ENCODE measurements at places on chromosomes 1 and 21.

DNA sequence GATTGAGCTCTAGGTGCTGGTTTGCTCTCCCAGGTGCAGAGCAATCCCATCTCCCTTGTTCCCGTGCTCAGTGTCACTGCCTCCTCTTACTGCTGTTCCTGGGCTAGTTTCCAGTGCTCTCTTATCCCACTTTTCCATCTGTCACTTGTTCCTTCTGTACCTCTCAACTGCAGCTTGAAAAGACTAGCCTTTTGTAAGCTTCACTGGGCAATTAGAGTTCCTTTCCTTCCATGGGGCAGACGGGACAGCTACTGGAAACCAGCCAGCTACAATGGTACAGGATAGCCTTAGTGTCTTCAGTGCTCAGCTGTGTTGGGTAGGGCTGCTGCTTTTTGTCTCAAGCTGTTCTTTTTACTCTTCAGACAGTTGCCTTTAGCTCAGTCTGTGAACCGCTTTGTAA lies 31.6 kb downstream of the AGT start:
- DNase-seq = no peak

GRCh38 chr1:65292861-65293593 lies 16.3 kb upstream of the DNAJC6 start:
- DNase-seq = no peak

GRCh38 chr1:177824508-177824982 lies 145.3 kb downstream of the SEC16B start:
- no peak for DNase-seq

- no peak for DNase-seq
Measured at GRCh38 chr21:28875078-28875477, 117.6 kb downstream of the LTN1 start.

DNA sequence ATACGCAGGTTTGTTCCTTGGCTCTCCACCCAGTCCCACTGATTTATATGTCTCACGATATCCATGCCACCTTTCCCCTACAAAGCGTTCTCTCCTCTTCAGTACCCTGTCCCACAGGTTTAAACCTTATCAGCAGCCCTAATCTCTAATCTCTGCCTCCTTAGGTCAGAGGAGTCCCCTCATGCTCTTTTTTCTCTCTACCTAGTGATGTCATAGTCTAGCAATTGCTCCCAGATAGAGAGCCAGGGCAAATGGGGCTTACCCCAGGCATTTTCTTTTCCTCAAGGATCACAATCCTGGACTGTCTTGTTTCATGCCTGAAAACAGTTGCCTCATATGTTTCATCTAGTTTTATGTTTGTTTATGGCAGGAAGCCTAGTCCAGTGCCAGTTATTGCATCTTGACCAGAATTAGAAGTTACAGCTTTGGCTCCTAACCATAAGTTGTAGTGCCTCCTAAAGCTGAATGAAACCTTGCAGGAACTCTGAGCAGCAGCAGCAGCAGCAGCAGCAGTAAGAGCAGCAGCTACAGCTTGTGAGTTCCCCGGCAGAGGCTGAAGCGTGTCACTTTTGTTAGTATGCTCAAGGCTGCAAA lies 26.7 kb upstream of the TP53BP2 start:
- no peak for DNase-seq

DNA sequence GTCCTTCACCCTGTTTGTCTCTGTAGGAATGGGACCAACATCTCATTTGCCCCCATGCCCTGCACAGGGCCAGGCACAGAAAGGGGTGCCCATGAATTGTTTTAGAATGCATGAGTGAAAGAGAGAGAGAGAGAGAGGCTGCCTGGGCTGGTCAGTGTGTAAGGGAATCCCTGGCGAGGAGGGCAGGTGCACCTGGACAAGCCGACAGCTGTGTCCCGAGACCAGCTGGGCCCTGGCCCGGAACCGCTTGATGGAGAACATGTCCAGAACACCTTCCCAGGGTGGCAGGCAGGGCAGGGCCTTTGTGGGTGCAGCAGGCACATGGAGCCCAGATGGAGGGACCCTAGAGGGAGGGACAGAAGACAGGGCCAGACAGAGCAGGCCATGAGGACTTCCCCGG lies 22.7 kb downstream of the SPOCD1 start:
- DNase-seq = no peak

GRCh38 chr1:12031039-12031980 lies 12.0 kb downstream of the MIIP start:
- peak; percentile 46 for DNase-seq

- no peak for DNase-seq
Measured at GRCh38 chr21:36297938-36298572, 21.9 kb upstream of the MORC3 start.

DNA sequence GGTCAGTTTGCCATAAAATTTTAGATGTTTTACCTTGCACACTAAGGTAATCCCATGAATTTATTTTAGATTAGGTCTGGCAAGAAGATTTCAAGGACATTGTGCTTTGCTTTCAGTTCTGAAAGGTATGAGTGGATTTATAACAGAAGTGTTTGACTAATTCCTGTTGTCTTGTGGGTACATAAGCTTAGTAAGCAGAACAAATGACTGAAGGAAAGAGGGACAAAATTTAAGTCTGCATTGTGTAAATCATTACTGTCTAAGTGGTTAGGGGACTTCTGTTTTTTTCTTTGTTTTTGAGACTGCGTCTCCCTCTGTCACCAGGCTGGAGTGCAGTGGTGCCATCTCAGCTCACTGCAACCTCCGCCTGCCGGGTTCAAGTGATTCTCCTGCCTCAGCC lies 60.1 kb downstream of the PKN2 start:
- DNase-seq = no peak

DNA sequence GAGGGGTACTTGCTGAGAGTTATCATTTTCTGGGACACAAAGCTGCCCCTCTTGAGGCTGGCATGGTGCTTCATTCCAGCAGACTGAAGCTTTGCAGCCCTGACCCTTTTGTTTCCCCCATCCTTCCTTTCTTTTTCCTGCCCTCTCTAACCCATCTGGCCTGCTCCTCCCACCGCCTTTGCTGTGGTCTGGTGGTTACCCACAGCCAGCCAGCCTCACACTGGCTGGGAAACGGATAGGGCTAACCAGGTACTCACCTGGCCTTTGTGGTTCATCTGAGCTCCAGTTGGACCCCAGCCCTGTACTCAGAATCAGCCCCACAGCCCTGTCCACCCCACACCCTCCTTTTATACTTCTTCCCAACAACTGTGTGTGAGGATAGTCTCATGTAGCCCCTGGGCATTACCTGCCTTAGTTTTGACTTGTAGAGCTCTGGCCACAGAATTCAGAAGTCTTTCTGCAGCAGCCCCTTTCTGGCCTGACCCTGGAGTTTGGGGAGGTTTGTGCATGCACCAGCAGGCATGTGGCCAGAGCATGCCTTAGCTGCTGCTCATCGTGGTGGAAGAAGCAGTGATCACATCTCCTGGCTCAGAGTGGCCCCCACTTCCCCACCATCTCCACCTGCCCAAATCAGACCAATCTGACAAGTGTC lies 138.0 kb downstream of the TRABD2B start:
- no peak for DNase-seq

- no peak for DNase-seq
Measured at GRCh38 chr21:17348357-17348756, 164.5 kb upstream of the CXADR start.

GRCh38 chr1:184838504-184838951 lies 83.9 kb upstream of the EDEM3 start:
- DNase-seq = no peak

DNA sequence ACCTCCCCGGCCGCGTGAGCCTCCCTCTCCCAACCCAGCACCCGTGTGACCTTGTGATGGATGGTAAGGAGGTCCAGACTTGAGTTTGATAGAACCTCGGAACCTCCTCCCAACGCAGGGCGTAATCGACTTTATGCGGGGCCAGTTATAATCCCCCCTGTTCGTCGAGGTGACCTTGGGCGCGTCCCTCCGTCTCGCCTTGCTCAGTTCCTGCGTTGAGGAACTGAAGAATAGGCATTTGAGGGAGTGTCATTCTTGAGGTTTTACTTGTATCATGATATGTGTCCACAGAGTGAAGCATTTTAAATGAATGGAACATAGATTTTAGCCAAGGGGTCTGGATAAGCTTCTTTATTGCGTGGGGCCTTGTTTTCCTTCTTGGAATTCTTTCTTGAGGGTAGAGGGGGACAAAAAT lies 433 bp downstream of the TIMM17A start:
- DNase-seq = no peak

DNA sequence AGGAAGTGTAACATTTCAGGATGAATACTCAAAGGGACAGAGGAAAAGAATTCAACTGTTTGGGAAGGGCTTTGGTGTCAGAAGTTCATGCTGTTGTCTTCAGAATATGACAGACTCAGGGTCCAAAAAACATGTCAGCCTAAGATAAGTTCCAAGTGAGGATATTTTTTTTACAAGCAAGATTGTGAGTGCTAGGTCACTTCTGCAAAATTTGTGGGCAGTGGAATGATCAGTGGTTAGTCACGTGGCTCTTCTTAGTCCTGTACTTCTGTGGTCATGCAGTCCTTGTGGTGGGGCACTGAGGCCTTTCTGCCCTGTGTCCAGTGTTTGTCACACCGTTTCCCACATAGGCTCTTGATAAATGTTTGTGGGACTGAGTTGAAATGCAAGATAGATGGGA lies 5.2 kb downstream of the RGL1 start:
- DNase-seq = no peak

- no peak for DNase-seq
Measured at GRCh38 chr1:60835649-60836048, 246.7 kb upstream of the NFIA start.

DNA sequence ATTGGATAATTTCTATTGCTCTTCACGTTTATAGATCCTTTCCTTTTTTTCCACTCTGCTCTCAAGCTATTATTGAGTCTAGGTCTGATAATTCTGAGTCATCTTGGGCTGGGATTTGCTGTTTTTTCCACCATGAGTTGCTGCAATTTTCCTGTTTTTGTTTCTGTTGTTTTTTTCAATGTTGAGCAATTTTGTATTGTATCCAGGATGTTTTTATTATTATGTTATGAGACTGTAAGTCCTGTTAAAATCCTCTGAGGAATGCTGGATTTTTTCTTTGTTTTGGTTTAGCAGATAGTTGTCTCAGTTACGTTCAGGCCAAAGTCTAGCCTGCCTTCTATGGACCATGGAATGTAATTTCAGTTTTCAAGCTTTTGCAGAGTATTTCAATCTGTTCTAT lies 13.0 kb upstream of the SLC35A3 start:
- no peak for DNase-seq

GRCh38 chr21:32197896-32198295 lies 81.0 kb downstream of the MIS18A start:
- DNase-seq = no peak

GRCh38 chr1:113662101-113662500 lies 97.2 kb downstream of the PHTF1 start:
- no peak for DNase-seq

DNA sequence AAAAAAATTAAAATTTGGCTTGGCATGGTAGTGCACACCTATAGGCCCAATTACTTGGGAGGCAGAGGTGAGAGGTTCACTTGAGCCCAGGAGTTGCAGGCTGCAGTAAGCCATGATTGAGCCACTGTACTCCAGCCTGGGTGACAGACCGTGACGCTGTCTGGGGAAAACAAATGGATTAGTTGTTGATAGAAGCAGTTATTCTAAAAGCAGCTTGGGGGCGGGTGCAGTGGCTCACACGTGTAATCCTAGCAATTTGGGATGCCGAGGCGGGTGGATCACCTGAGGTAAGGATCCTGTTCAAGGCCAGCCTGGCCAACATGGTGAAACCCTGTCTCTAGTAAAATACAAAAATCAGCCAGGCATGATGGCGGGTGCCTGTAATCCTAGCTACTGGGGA lies 40.3 kb downstream of the KIF1B start:
- DNase-seq = no peak

DNA sequence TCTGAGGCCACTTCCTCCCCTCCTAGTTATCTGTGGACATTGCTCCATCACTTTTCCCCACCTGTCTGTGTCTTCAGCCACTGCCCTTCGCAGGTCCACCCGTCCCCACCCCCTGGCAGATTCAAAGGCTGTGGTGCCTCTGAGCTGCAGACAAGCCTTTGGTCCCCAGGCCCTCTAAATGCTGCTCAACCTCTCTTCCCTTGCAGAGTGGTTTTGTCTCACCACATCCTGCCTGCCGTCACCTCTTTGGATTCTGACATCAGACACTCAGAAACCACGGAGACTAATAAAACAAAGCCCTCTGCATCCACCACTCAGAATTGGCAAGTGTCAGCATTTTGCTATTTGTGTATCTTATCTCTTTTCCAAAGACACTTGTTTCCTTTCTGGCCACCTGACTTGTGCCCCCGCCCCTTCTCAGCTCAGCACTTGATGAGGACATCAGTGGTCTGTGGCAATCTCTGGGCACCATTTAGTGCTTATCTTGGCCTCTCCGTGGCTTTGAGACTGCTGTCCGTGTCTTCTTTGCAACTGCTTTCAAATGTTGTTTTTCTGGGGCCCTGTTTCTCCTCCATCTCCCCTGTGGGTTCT lies 7.7 kb downstream of the CNIH3 start:
- no peak for DNase-seq

GRCh38 chr1:69058454-69058853 lies 509.3 kb upstream of the LRRC7 start:
- DNase-seq = no peak

DNA sequence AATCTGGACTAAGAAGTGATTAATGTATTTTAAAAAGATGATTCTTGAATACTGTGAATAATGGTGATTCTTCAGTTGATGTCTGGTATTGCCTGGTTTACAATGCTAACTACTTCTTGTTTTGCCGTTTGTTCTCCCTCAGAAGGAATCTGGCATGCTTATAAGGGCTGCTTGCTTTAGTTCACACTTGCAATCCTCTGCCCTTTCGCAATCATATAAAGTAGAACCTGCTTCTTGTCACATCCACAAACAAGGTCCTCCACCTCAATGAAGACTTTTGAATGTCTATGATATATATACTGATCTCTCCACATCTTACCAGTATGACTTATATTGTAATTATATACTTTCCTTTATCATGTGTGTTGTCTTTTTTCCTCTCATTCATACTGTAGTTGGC lies 92.6 kb downstream of the ADGRL4 start:
- DNase-seq = no peak

- peak; percentile 66 for DNase-seq
Measured at GRCh38 chr1:19448491-19449439, 36.6 kb downstream of the CAPZB start.

- DNase-seq = no peak
Measured at GRCh38 chr21:26055841-26056264, 114.7 kb downstream of the APP start.

DNA sequence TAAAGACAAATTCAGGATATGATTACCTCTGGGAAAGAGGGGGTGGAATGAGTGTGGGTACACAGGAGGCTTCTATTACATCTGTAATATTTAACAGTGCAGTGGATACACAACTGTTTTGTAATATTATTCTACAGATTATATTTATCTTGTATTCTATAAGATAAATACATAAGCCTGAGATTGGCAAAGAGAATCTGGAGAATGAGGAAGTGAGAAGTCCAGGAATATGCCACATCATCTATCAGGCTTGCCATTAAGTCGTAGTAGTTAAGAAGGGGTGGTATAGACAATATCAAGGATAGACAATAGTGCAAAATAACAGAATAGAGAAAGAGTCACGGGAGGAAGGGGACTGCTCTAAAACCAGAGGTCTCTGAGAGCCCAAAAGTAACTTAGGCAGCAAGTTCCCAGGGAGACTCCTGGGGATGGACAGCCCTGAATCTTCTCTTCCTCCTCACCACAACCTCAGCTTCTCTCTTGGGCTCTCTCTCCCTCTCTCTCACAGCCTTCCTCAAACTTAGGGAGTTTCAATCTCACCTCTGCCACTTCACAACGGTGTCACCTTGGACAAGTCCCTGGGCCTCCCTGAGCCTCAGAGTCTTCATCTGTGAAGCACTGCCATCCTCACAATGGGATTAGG lies 14.0 kb upstream of the PTAFR start:
- no peak for DNase-seq

GRCh38 chr1:247281001-247281574 lies 25.2 kb downstream of the VN1R5 start:
- DNase-seq = no peak
